ENCODE measurements at places on chromosomes 11 and 22. TPM values are rescaled to one million over a fixed set of nuclear protein-coding genes. Genes with fewer than 3 reads are reported as not detected.

- H3K27me3 ChIP-seq: no peaks in the 10 kb centered on the region
- no peak overlapping the region for H3K4me3 ChIP-seq
- H3K27ac ChIP-seq: no peak overlapping the region
These were observed 530.5 kb upstream of the LRRC4C start for GRCh38 chr11:41989823-41990380.

DNA sequence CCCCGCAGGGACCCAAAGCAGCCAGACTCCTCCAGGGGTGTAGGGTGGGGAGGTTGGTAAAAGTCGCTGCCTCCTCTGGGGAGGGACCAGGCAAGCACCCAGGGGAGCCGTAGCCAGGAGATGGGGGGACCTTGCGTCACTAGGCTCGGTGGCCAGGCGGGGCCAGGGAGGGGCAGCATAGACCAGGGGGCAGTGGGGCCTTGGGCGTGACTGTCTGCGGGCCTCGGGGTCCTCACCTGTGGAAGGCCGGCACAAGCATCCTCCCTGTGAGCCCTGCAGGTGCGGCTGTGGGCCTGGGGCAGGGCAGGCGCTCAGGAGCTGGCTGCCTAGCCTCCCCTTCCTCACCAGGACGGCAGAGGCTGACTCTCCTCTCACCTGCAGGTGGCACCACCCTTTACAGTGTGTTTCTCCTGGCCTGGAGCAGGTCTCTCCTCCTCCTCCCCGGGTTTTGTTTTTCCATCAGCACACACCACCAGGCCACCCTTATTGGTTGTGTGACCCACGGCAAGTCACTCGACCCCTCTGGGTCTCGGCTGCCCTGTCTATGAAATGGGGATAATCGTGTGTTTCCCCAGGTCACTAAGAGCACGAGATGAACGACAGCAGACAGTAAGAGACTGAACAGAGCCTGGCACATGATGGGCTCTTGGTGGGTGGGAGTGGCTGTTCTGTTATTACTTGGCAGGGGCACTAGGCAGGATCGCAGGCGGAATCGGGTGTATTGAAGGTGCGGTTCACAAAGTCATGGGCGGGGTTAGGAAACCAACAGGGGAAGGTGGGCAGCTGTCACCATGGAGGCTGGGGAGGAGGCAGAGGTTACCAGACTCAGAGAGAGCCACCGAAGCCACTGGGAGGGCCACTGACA lies 52.7 kb downstream of the FLRT1 start:
- no peak overlapping the region for H3K4me3 ChIP-seq
- H3K4me1 ChIP-seq: peaks cover 10% of the 10 kb centered on the region
- no peaks in the 10 kb centered on the region for H3K27me3 ChIP-seq
- DNase-seq: peak; percentile 49
- no peak overlapping the region for H3K27ac ChIP-seq

GRCh38 chr11:47071341-47071740 lies 105.3 kb downstream of the ARFGAP2 start:
- H3K4me3 ChIP-seq: no peak overlapping the region
- DNase-seq: no peak
- H3K27me3 ChIP-seq: no peaks in the 10 kb centered on the region
- H3K4me1 ChIP-seq: peaks cover 16% of the 10 kb centered on the region

CHRM1 gene
- not detected for total RNA-seq

Data from Caco-2 (cell line).